ENCODE measurements at places on chromosomes 3 and 15. TPM values are rescaled to one million over a fixed set of nuclear protein-coding genes. Genes with fewer than 3 reads are reported as not detected.

DNA sequence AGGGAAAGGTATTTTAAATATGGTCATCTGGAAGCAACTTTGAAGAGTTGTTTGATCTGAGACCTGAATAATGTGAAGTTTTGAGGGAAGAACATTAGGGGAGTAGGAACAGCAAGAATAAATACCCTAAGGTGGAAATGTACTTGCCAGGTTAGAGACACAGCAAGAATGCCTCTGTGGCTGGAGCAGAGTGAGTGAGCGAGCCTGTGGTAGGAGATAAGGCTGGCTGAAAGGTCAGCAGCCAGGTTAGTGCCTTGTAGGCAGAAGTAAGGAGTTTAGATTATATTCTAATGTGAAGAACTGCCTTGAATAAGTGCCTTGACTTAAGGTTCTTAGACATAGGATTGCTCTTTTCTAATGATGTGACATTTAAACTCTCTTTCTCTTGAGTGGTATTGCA, 18.3 kb downstream of the LRRC49 start:
- DNase-seq = no peak

KNL1 gene
- total RNA-seq = 32.5 TPM

INSYN1 gene
- total RNA-seq = not detected

GRCh38 chr15:93324186-93324975, 235.4 kb upstream of the RGMA start:
- no peak for DNase-seq

TRPC1 gene
- 9.4 TPM for total RNA-seq

STRIT1 gene
- not detected for total RNA-seq

DNA sequence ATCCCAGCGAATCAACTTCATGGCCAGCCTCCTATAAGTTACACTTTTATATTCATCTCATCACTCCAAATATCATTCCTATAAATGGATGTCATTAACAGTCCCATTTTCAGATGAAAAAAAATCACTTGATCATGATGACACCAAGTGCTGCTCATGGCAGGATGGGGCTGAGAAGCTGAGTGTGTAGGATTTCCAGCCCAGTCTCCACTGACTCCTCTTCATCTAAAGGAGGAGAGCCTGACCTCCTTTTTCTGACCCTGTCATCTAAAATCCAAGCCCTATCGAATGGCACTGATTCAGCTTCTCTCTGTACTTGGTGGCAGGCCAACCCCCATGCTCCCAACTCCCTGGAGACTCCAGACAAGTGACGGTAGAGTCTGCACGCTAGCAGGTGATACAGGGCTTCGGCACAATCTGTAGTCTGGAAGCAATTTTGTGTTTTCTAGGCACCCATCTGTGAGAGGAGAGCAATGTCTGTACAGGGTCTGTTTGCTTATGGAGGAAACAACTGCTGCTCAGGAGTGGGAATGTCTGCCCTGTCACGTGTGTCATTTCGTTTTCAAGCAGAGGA, 103.2 kb downstream of the EPHB1 start:
- DNase-seq = no peak

DNA sequence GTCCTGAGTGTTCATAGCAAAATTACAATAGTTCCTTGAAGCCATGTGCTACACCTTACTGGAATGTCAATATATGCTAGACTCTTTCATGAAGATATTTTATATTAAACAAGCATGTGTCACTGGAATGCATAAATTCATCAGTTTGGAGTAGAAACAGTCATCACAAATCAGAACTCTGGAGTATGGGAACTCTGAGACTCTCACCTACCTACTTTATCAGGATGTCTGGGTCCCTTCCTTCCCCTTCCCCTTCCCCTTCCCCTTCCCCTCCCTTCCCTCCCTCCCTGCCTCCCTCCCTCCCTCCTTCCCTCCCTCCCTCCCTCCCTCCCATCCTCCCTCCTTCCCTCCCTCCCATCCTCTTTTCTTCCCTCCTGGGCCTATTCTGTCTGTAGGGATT, 144.7 kb upstream of the PEX5L start:
- DNase-seq = no peak

DNA sequence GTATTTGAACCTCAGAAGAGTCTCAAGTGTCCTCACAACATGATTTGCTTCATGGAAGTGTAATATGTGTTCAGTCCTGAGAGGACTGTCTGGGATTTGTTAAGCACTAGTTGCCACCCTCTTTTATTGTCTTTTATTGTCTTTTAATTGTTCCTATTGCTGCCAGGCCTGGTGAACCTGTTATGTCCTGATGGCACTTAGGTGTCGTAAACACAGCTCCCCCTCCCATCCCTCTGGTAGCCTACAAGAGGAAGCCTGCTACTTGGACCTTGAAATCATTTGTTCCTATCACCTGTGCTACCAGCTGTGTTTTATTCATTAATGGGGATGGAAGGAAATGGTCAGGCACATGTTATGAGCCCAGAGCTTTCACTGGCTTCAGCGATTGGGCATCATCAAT, 19.3 kb downstream of the CCNB2 start:
- no peak for DNase-seq

DNA sequence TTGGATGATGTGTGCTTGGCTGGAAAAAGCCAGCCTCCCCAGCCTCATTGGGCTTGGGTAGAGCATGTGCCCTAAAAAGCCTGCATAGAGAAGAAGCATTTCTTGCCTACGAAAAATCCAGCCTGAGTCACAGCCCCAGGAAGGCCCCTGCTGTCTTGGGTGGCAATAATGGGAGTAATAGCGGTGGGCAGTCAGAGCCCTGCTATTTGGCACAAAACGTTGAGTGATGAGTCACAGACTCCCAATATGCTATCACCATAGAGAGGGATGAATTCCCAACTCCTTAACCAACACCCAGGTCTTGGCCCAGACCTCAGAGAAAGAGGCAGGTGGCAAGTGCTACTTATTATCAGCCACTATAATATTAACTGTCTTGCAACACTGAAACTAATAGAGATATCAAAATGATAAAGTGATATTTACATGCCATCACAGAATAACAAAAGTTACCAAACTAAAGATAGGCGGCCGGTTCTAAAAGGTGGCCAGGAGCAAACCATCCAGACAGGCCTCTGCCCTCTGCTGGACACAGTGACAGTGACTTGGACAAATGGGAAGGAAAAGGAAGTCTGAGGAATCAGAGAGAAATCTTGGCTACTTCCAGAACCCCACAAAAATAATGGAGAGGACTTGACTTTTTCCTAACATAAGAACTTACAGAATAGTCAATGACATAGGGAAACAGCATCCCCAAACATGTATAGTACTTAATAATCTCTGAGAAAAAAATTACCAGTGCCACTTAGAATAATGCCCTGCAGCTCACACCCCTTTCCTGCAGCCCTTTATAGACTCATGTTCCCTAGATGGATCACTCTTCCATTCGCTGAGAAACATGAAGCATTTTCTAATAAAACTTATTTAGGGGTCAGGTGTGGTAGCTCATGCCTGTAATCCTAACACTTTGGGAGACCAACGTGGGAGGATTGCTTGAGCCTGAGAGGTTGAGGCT, 51.9 kb upstream of the MUC13 start:
- no peak for DNase-seq

- DNase-seq = peak; percentile 30
These were observed 5.8 kb downstream of the TRAK1 start for GRCh38 chr3:42096796-42097565.

GRCh38 chr3:12815078-12815477, 18.6 kb downstream of the CAND2 start:
- DNase-seq = no peak

DNA sequence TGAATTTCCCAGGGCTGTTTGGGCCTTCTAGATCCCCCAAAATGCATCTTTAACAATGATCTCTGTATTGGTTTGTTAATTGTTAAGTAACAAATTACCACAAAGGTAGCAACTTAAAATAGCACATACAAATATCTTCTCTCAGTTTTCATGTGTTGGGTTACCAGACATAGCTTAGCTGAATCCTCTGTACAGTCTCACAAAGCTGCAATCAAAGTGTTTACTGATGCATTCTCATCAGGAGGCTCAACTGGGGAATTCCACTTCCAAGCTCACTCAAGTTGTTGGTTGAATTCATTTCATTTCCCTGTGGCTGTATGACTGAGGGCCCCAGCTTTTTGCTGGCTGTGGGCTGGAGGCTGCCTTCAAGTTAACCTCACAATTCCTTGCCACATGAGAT, 297.6 kb downstream of the RPLP1 start:
- no peak for DNase-seq

DNA sequence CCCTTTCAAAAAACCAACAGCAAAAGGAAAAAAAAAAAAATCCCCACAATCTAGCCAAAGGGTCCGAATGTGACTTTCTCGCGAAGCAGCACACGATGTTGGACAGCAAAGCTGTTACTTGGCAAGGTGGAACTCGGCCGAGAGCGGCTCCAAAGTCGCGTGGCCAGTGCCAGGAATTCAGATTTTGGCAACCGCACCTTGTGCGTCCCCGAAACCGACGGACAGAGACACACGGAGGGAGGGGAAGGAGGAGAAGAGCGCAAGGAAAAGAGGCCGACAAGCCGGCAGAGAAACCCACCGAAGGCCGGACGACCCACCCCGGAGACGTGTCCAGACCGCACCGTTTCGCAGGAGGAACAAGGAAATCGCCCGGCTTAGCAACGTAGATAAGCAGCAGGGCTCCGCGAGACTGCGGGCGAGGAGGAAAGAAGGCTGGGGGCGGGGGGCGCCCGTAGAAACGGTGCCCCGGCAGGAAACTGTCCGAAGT, 517.3 kb downstream of the MECOM start:
- DNase-seq = peak; percentile 14

DNA sequence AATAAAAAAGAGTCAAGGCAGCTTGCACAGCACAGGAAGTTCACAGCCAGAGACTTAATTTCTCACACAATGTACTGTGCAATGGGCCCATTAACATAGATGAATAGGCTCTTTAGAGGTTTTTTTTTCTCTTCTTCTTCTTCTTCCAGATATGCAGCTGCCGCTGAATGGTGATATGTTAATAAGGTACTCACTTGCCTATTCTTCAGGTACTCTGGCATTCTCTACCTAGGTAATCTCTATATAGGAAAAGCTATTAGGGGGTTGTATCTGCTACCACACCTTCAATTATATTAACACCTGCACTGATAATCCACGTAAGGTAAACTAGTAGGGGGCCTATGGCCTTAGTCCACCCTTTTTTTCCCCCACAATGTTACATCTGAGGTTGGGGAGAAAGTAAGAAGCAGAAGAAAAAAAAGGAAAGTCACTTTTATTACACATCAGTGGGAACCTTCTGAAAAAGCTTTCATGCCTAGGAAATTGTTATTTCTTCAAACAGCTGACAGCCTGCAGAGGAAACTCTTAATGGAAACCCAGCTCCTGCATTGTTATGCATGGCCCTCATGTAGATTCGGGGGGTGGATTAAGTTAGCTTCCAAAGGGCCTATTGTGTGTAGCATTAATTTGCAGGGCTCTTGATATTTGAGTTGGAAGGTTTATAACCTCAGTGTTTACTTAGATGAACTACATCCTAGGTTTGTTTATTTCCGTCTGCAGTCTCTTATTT, 525.5 kb downstream of the ZIC1 start:
- DNase-seq = no peak

DNA sequence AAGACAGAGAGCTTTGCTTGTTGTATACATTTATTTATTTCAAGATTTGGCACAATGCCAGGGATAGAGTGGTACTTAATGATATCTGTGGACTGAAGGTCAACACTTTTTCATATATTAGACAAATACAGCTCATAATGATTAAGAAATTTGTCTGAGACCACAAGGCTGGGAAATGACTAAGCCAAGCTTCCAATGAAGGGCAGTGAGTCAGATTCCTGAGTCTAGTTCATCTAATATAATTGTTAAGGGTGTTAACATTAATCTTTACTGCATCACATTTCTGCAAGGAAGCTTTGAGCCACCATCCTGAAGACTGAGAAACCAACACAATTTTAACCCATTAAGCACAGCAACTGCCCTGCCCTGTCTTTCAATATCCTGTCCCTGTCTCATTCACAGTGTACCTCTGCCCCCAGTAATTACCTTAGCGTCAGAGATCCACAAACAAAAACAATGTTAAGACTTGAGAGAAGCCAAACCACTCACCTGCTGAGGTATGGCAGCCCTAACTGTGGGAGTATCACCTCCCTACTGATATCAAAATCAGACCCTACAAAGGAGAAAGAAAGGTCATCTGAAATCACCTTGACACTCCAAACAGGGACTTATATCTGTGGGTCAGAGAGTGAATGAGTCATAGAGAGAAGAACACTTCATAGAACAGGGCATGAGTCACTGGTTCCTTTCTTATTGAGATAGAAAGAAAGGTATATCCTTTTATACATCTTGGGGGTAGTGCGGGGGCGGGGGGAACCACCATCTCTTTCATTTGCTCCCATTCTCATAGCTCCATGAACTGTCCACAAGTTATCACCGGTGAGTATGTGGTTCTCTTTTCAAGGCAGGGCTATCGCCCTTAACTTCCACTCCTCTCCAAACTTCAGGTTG, 74.7 kb downstream of the MAGI1 start:
- DNase-seq = peak; percentile 44

ADGRG7 gene
- total RNA-seq = not detected

- no peak for DNase-seq
These were observed 44.9 kb upstream of the MANF start for GRCh38 chr3:51340013-51340829.

Data from activated T-cell treated with anti-CD3 and anti-CD28 coated beads, Interleukin-2, amount 50 U/mL, for 72 hours (primary cell).